Natural killer cell treated with Interleukin-12 subunit alpha and Interleukin-12 subunit beta and Interleukin-15 and Interleukin-18, amount 100 ng/mL, for 72 hours (primary cell): ENCODE measurements at places on chromosomes 7 and 10. TPM values are rescaled to one million over a fixed set of nuclear protein-coding genes. Genes with fewer than 3 reads are reported as not detected.
A peak's percentile ranks its signal among the peaks of the same experiment; 100 is the strongest.

ATG9B gene
- total RNA-seq, result 2.5 TPM

DNA sequence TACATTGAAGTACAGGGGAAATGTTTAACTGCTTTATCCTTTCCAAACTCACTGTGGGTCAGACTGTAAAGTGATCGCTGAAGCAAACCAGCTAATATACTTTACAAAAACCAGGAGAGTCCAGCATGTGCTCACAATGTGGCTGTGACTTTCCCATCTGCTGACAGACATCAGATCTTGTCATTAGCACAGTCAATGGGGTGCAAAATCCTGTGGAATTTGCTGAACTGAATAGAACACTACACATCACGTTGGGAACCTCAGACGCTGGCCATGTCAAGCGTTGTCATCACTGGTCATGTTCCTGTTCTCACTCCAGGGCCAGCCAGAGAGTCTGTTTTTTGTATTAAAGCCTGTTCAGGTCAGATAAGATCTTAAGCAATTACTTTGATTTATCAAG lies 83.4 kb downstream of the AGMO start:
- H3K27me3 ChIP-seq, result no peaks in the 10 kb centered on the region
- H3K27ac ChIP-seq, result no peak overlapping the region
- H3K36me3 ChIP-seq, result no peaks in the 10 kb centered on the region
- H3K4me3 ChIP-seq, result no peak overlapping the region

DNA sequence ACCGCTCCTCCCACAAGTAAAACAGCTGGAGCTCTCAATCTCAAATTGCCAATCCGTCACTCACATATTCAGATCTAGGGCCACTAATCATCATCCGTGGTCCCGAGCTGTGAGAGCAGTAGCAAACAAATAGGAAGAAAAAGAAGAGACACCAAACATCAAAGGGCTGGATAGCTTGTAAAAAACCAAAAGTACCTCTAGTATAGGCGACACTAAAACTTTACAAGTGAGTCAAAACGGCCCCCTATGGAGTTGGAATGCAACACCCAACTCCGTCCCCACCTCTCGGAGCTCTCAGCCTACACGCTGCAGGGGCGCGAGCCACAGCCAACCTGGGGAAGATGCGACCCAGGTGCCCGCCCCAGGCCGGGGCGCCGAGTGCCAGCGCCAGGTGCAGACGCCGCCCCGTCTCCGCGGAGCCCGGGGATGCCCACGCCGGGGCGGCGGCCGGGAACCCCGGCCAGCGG lies 581 bp downstream of the FAM3C start:
- no peaks in the 10 kb centered on the region for H3K27me3 ChIP-seq
- peak overlapping the region; percentile 85 for H3K27ac ChIP-seq
- peaks cover 34% of the 10 kb centered on the region for H3K4me1 ChIP-seq
- H3K4me3 ChIP-seq, result peak overlapping the region; percentile 87
- peaks cover 13% of the 10 kb centered on the region for H3K36me3 ChIP-seq
- no peak for DNase-seq

PCLO gene
- not detected for total RNA-seq

ATOH7 gene
- total RNA-seq, result not detected

DNA sequence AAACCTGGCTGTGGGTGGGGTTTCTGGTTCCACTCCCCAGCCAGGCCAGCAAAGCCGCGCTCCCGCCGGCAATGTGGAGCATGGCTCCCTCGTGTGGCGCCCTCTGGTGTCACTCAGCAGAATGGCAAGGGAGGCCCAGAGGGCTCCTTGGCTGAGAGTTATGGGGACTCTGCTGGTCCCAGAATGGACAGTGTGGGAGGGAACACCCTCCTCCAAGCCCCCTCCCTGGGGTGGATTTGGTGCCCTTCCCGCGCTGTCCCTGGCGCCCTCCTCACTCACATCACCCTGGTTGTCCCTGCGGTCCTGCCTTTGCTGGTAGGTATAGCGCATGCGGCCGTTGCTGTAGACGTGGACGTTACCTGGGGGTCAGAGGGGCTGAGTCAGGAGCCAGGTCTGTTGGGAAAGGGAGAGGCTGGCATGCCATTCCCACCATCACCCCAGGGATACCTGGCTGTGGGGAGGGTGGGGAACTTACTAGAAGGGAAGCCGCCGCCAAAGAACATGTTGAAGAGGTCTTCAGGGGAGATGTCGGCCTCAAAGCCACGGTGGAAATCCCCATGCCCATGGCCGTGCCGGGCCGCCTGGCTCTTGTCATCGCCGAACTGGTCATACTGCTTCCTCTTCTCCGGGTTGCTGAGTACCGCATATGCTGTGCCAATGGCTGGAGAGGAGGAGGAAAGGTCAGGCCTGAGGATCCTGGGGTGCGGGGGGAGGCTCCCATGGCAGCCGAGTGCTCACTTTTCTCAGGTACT lies 14.0 kb downstream of the DNAJB12 start:
- H3K27ac ChIP-seq, result peak overlapping the region; percentile 82
- peaks cover 28% of the 10 kb centered on the region for H3K4me1 ChIP-seq
- no peaks in the 10 kb centered on the region for H3K27me3 ChIP-seq
- peak; percentile 80 for DNase-seq
- peaks cover 6% of the 10 kb centered on the region for H3K36me3 ChIP-seq

TYW1B gene
- total RNA-seq, result 12.4 TPM

GRCh38 chr10:841535-841934 lies 90.0 kb downstream of the LARP4B start:
- no peak overlapping the region for H3K27ac ChIP-seq
- peaks cover 34% of the 10 kb centered on the region for H3K4me1 ChIP-seq
- no peak for DNase-seq
- H3K4me3 ChIP-seq, result no peak overlapping the region
- peaks cover 6% of the 10 kb centered on the region for H3K36me3 ChIP-seq

DNA sequence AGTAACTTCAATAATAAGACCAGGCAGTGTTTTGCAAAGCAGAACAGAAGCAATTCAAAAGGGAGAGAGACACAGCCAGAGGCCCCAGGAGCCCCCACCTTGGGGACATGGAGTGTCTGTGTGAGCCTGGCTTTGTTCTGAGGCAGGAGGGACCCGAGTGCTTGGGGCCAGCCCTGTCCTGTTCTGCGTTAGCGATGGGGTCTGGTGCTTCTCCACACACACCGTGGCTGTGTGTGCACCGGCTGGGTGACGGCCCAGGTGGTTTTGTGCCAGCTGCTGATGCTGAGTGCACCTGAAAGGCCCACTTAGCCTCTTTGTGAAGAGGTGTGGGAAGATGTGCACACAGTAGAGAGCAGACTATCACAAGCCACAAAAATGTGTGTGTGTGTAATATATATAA lies 468.9 kb downstream of the DNAJB6 start:
- H3K4me1 ChIP-seq, result no peaks in the 10 kb centered on the region
- H3K4me3 ChIP-seq, result no peak overlapping the region
- DNase-seq, result no peak
- H3K36me3 ChIP-seq, result no peaks in the 10 kb centered on the region
- H3K27me3 ChIP-seq, result peaks cover 6% of the 10 kb centered on the region

GRCh38 chr7:28988091-28988490 lies 30.0 kb upstream of the TRIL start:
- DNase-seq, result no peak
- peaks cover 11% of the 10 kb centered on the region for H3K4me1 ChIP-seq
- H3K4me3 ChIP-seq, result no peak overlapping the region
- H3K36me3 ChIP-seq, result no peaks in the 10 kb centered on the region
- H3K27me3 ChIP-seq, result peaks cover 12% of the 10 kb centered on the region
- H3K27ac ChIP-seq, result no peak overlapping the region

GRCh38 chr10:112953174-112954159 lies 3.4 kb downstream of the TCF7L2 start:
- peaks cover 11% of the 10 kb centered on the region for H3K36me3 ChIP-seq
- H3K4me3 ChIP-seq, result peak overlapping the region; percentile 87
- peaks cover 59% of the 10 kb centered on the region for H3K4me1 ChIP-seq
- no peak for DNase-seq
- H3K27ac ChIP-seq, result peak overlapping the region; percentile 54

DNA sequence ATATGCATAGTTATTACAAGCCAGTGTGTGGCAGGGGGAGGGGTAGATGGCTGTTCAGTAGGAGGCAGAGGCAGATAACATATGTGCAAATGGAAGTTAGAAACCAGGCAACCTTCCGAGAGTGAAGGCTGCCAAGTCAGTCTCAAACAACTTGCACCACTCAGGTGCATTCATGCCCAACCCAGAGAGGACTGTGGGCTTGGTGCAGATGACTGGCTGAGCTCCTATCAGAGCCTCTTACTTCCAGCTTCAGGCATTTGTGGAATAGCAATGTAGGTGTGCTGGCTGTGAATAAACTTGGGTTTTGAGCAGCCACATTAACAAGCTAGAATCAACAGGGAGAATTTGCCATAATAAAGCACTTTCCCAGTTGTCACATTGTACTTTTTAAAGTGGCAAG lies 789.8 kb downstream of the PHTF2 start:
- H3K27ac ChIP-seq, result no peak overlapping the region
- DNase-seq, result no peak
- H3K36me3 ChIP-seq, result no peaks in the 10 kb centered on the region
- H3K27me3 ChIP-seq, result no peaks in the 10 kb centered on the region
- H3K4me3 ChIP-seq, result no peak overlapping the region
